ENCODE measurements at places on chromosomes 2 and 18.

DNA sequence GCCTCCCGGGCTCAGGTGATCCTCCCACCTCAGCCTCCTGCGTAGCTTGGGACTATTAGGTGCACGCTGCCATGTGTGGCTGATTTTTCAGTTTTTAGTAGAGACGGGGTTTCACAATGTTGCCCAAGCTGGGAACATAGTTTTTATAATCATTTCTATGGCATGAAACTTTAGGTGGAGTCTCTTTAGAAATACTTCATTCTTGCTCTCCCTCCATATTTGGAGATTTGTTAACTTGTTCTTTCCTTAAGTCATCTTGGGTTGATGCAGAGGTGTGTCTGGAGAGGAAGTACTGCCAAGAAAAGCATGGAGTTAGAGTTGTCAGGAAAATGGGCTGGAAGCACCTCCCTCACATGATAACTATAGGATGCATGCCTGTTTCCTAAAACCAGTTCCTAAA lies 17.4 kb downstream of the ZNF532 start:
- DNase-seq: no peak

- DNase-seq: no peak
Observed at GRCh38 chr2:19700861-19701585, 200.8 kb downstream of the TTC32 start.

- no peak for DNase-seq
Observed at GRCh38 chr18:36015629-36016028, 43.1 kb downstream of the RMP24 start.

DNA sequence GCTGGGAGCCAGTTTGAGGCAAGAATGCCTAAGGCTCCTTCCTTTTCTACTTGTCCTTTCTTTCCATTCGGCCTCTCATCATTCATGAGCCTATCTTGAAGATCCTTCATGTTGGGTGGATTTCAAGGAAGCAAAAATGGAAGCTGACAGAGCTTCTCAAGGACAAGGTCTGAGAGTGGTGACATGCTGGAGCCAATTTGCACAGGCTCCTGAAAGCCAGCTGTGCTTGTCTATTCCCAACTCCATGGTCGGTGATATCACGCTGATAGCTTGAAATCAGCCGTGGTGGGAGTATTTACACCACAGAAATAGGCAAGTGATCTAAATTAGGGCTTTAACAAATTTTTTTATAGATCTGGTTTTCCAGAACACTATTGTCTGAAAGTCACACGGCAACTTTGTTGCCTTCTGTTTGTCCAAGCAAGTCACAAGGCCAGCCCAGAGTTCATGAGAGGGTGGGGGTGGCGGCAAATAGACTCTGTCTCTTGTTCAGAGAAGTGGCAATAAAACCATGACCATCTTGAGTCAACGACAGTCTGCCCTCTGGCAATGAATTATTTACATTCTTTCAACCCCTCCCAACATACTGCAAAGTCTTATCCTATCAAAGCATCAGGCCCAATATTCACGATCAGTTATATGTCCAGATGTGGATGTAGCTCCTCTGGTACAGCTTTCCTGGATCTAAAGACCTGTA lies 49.9 kb upstream of the SLC35F5 start:
- no peak for DNase-seq

DNA sequence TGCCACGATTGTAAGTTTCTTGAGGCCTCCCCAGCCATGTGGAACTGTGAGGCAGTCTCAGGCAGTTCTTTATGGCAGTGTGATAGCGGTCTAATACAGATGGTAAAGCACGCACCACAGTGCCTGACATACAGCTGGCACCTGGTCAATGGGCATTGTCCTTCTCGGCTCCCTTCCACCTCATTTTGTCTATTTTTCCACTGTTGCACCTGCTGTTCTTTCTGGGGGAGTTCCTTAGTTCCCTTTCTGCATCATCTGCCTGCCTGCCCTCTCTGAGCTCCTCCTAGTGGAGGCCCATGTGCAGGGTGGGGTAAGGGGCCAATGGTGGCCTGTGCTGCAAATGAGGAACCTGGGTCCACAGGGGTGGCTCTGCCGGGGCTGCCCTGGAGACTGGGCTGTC lies 157.6 kb downstream of the LPIN1 start:
- no peak for DNase-seq
